ENCODE measurements at places on chromosomes 12 and 14.

DNA sequence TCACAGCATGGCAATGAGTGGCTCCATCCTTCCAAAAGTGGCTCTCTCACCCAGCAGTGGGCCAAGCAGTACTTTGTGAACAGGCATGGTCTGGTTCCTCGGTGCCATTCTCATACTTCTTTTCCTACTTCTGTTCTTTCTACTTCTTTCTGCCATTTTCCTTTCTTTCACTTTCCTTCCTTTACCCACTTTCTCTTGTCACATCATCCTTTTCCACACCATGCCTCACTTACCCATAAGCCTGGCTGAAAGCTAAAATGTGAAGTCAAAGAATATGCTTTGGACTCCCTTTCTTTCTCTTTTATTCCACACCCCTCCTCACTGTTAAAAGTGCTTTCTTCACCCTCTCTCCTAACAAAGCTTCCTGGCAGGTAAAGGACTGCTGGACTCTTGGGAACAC lies 57.0 kb downstream of the PTHLH start:
- no peak for DNase-seq

DNA sequence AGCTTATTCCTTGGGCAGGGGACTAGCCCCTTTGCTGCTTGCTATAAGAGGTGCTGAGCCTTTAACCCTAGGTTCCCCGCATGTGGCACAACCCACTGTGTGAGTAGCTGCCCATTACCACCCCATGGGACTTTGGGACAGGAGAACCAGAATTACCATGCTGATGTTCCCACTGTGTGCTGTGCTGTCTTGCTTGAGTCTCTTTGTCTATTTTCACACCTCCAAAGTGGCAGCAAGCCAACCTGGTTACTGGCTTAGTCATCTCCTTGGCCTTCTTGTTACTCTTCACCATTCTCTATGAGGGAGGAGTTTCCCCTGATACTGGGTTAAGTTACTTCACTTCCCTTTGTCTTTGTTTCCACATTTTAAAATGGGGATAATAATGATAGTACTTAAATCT lies 73.4 kb upstream of the ETV6 start:
- DNase-seq, result peak; percentile 90

DNA sequence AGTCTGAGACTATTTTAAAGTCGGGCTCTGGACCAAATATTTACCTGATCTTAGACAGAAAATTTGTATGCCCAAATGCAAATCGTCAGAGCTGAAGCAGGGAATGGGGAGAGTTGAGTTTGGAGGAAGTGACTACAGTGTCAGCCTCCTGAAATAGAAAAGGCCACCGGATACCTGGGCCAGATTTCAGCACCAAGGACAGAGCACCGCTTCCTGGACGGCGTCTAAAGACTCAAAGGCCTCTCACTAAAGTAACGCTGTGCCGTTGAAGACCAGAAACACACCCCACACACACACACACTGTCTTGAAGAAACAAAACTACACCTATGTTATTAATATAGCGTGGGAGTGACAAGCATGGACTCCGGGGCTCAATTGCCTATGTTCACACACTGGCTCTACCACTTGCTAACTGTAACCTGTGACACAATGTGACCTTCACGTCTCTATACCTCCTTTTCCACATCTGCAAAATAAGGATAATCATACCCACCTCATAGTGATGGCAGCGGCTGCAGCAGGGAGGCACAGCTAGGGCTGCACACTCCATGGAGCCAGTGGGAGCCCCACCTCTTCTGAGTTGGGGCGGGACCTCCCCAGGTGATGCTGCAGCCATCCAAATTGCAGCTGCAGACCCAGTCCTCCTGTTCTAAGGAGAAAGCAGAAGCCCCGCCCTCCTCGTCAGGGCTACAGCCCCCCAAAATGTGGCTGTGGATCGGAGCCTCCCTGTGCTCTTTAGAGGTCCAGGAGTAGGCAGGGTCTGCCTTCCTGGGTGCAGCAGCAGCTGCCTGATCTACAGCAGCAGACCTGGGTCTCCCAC lies 35.6 kb downstream of the KRT76 start:
- peak; percentile 30 for DNase-seq

DNA sequence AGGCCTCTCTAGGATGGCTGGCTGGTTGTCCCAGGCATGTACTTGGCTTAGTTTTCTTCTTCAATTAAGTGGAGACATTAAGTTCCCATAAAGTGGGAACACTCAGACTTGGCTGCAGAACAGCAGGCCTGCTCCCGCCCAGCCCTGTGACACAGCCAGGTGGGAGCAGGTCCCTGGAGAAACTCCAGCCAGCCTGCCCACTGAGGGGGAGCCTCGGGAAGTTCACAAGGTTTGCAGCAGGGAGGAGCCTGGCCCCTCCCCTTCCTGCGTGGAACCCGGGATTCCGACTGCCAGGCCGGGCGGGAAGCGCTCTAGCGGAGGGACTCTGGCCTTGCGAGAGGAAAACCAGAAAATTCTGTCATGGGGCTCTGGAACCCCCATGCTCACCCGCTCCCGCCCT lies 98.3 kb upstream of the EVL start:
- DNase-seq, result no peak

GRCh38 chr12:98227162-98227561 lies 288.2 kb upstream of the TMPO start:
- peak; percentile 27 for DNase-seq

DNA sequence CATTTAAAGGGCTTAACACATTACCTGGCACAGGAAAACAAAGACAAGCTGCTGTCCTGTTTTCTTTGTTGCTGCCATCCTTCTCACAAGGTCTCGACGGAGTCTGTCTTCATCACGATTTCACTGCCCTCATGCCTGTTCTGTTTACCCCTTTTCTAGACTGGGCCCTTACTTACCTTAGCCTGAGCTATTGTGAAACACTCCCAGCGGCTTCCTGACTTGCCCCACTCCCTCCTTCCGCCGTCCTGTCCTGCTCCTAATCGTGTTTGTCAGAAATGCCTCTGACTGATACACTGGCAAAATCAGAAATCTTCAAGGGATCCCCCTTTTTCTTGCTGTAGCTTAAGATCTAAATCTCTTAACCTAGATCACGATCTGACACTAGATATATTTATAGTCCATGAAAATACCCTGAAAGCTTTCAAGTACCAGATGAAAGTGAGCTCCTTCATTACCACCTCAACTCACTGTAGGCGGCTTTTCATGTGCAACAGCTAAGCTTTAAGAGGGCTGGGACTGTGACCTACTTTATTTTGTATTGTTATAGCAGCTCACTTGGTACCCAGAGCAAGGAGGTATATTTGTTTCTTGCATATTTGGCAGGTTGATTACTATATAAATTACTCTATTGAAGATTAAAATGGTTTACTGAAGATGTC lies 32.1 kb downstream of the TECPR2 start:
- peak; percentile 54 for DNase-seq

DNA sequence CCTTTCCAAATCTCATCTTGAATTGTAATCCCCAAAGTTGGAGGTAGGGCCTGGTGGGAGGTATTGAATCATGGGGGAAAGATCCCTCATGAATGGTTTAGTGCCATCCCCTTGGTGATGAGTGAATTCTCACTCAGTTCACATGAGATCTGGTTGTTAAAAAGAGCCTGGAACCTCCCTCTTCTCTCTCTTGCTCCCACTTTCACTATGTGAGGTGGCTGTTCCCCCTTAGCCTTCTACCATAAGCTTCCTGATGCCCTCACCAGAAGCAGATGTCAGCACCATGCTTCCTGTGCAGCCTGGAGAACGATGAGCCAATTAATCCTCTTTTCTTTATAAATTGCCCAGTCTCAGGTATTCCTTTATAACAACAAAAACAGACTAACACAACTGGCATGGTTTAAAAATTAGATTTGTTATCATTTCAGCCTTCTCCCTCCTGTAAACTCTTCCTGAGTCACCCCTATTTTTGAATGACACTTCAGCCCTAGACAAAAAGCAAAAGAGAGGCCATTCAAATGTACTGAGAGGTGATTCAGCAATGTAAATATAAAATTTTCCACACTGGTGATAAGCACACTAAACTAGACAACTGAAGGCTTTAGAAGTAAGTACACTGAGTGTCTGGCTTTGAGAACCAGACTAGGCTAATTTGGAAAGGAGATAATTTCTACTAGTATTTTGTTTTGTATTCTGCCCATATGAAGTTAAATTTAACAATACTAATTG lies 212.1 kb upstream of the ABCD2 start:
- peak; percentile 38 for DNase-seq

GRCh38 chr12:121167951-121168350 lies 35.3 kb downstream of the P2RX7 start:
- DNase-seq, result no peak

GRCh38 chr14:53608369-53608768 lies 348.3 kb downstream of the BMP4 start:
- no peak for DNase-seq

- no peak for DNase-seq
Observed at GRCh38 chr14:27739657-27740156, 1026.9 kb upstream of the FOXG1 start.

- DNase-seq, result no peak
Observed at GRCh38 chr14:23101213-23101970, 3.4 kb downstream of the CIROP start.

DNA sequence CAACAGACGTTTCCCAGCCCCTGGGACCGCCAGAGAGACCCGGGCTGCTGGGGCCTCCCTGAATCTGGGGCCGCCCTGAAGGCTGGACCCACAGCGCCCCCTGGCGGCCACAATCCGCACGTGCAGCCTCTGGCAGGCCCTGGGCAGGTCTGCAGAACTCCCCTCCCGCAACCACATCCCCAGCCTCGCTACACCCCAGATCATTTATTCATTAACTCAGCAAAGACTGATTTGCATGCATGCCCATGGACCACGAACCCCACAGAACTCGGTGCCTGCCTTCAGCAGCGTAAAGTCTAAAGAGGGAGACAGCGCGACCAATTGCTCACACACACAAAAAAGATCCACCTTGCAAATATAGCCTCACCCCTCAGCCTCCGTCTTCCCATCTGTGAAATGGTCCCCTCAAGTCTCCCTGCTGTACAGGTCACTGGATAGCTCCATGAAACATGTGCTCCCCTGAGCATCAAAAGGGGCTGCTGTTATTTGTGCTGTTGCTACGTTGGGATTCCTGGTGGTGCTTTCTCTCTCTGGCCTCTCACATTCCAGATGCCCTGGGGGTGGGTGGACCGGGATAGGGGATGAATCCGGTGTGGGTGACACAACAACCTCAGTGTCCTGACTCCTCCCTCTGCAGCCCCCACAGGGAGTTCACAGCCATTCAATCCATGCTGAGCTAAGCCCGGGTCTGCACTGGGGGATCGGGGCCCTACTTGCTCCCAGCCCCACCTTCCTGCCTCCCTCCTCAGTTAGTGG lies 96.4 kb downstream of the SCARB1 start:
- DNase-seq, result peak; percentile 50

- no peak for DNase-seq
Observed at GRCh38 chr12:14959916-14960496, 1.4 kb downstream of the ARHGDIB start.
